Trophoblast cell (in vitro differentiated cells and primary cell): ENCODE measurements at places on chromosomes 13 and 19.

DNA sequence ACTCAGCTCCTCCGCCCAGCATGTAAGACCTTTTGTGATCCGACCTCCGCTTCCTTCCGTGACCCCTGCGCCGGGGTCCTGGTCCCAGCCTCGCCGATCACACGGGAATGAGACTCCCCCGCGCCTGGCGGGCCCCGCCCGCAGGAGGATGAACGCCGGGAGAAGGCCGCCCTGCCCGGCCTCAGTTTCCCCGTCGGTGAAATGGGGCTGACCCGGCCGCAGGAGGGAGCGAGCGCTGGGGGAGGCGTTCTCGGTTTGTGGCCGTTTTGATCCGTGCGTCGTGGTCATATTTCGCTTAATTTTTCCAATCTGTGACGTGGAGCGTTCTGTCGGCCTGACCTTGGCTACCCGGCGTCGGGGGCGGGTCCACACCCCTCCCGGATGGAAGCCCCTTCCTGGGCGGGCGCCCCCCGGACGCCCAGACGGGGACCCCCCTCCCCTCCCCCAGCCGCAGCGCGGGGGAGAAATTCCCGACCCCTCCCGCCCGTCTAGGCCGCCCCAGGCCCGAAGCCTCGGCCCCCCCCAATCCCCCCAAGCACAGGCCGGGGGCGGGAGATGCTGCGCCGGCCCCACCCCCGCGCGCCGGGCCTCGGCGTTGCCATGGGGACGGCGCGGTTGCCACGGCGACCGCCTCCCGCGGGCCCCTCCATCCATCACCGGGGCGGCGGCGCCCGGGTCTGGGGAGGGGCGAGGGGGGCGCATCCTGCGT, 11.1 kb downstream of the PALM start:
- no peaks in the 10 kb centered on the region for H3K27me3 ChIP-seq
- H3K4me3 ChIP-seq = no peak overlapping the region
- H3K4me1 ChIP-seq = no peaks in the 10 kb centered on the region
- DNase-seq = no peak
- H3K27ac ChIP-seq = no peak overlapping the region
- peaks cover 4% of the 10 kb centered on the region for H3K36me3 ChIP-seq

- H3K4me3 ChIP-seq = no peak overlapping the region
- peaks cover 62% of the 10 kb centered on the region for H3K36me3 ChIP-seq
- no peaks in the 10 kb centered on the region for H3K4me1 ChIP-seq
- no peak for DNase-seq
- no peaks in the 10 kb centered on the region for H3K27me3 ChIP-seq
Observed at GRCh38 chr19:1923319-1923718, 17.7 kb upstream of the CSNK1G2 start.

DNA sequence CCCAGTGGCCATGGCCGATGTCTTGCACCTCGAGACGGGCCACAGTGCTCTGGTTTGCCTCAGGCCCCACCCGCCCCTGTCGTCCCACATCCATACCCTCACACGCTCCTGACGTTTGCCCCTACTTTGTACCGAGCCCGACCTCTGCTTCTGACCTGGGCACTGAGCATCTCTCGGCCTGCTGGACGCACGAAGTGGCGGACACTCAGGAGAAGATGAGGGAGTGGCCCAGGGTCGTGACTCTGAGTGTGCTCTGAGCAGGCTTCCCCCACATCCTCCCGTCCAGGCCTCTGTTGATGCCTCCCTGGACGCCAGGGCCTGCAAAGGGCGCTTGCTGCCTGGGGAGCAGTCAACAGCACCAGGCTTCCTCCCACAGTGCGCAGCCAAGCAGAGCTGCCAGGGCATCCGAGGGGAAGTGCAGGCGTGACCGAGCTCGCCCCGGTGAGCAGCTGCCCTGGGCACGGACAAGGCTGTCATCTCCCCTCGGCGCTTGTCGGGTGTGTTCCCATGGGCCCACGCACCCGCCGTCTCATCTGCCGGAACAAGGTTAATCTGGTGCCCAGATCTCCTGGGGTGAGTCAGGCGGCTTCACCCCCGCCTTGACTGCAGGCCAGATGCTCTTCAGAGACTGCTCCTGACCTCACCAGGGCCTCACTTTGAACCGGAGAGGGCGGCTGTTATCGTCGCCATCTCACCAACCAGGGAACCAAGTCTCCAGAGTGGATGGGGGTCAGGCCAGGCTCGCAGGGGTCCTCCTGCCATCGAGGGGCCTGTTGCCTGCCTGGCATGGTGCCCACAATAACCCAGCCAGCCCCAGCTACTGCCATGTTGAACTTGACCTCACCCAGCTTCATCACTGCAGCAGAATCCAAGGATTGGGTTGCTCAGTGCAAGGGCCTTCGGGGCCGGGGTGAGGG, 27.2 kb downstream of the COMP start:
- H3K4me1 ChIP-seq = no peaks in the 10 kb centered on the region
- H3K27me3 ChIP-seq = no peaks in the 10 kb centered on the region
- DNase-seq = no peak
- peaks cover 1% of the 10 kb centered on the region for H3K36me3 ChIP-seq

GRCh38 chr19:57886046-57886445, 2.8 kb downstream of the ZNF814 start:
- H3K4me1 ChIP-seq = peaks cover 4% of the 10 kb centered on the region
- H3K27ac ChIP-seq = peak overlapping the region; percentile 28
- peak; percentile 88 for DNase-seq
- H3K4me3 ChIP-seq = no peak overlapping the region

DNA sequence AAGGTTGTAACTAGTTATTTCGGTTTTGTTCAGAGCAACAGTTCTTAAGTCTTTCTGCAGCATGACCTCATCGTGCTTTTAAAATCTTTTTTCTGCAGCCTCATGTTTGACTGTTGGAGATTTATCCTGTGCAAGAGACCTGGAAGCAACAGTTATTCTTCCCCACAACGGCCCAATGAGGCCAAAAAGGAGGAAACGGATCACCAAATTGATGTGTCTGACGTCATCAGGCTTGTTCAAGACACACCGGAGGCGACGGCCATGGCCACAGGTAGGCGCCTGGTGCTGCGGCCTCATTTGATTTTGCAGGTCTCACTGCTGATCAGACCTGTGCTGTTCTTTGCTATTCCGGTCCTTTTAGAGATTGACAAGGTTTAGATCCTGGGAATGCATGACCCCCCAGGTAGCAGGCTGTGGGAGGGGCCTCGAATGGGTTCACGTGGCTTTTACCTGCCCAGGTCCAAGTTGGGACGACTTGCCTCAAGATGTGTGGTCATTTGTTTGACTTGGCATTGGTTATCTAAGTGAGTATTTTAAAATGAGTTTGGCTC, 66.8 kb upstream of the MCF2L start:
- H3K36me3 ChIP-seq = no peaks in the 10 kb centered on the region
- DNase-seq = no peak
- no peaks in the 10 kb centered on the region for H3K4me1 ChIP-seq
- H3K27me3 ChIP-seq = no peaks in the 10 kb centered on the region
- no peak overlapping the region for H3K27ac ChIP-seq

GRCh38 chr13:78586706-78587105, 16.6 kb downstream of the POU4F1 start:
- no peak for DNase-seq
- H3K36me3 ChIP-seq = no peaks in the 10 kb centered on the region
- H3K4me1 ChIP-seq = no peaks in the 10 kb centered on the region
- peaks cover 11% of the 10 kb centered on the region for H3K27me3 ChIP-seq
- H3K27ac ChIP-seq = no peak overlapping the region

GRCh38 chr19:14459703-14460102, 15.5 kb downstream of the PTGER1 start:
- no peaks in the 10 kb centered on the region for H3K27me3 ChIP-seq
- H3K4me1 ChIP-seq = no peaks in the 10 kb centered on the region
- H3K4me3 ChIP-seq = no peak overlapping the region
- H3K36me3 ChIP-seq = no peaks in the 10 kb centered on the region
- H3K27ac ChIP-seq = no peak overlapping the region

GRCh38 chr13:94993616-94994015, 281.3 kb upstream of the SOX21 start:
- H3K27me3 ChIP-seq = no peaks in the 10 kb centered on the region
- no peak overlapping the region for H3K27ac ChIP-seq

DNA sequence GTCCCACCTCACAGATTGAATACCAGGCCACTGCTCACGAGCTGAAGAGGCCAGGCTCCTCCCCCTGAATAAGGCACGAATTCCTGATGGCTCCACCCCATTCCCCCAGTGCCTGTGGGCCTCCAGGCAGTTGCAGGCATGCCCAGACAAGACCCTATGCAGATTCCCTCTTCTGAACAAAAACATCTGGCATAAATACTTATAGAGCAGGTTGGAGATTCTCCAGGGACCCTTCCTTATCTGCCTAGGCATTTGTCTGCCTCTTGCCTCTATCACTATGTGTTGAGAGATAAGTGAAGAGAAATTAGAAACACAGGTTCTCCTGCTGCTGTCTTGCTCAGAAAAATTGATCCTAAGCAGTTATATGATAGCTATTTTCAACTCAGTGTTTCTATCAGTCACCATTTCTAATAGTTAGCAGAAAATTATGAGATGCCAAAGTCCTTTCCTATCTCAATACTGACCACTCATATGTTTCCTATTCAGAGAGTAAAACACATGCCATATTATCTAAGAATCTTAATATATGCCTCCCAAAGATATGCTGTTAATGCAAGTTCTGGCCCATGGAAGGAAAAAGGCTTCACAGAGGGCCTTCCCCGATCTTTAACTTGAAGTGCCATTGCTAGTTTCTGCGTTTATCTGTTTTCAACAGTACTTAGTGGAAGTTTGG, 364.0 kb downstream of the KCTD12 start:
- H3K4me1 ChIP-seq = no peaks in the 10 kb centered on the region
- no peaks in the 10 kb centered on the region for H3K36me3 ChIP-seq
- H3K27ac ChIP-seq = peak overlapping the region; percentile 75
- H3K4me3 ChIP-seq = no peak overlapping the region

- no peak overlapping the region for H3K4me3 ChIP-seq
- DNase-seq = no peak
- no peak overlapping the region for H3K27ac ChIP-seq
Observed at GRCh38 chr19:35734889-35735288, 7.4 kb downstream of the IGFLR1 start.
